HEK293T (cell line): ENCODE measurements at places on chromosomes 4 and X.

DNA sequence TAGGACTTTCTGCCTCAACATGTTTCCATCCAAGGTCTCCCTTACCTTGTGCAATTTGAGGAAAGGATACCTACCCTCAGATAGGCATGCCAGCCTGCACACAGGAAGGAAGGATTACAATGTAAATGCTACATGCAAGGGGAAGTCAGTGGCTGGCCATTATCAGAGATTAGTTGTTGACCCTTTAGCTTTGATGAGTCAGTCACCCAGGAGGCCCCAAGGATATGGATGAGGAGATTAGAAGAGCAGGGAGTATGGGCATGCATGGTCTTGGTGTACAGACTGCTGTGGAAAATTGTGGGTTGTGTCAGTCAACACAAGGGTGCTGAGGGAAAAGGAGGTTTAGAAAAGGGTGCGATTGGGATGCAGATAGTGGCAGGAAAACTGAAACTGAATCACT, 92.0 kb downstream of the GUCY2F start:
- no peak for DNase-seq

- DNase-seq: no peak
Observed at GRCh38 chrX:130714135-130714534, 188.9 kb downstream of the ENOX2 start.

DNA sequence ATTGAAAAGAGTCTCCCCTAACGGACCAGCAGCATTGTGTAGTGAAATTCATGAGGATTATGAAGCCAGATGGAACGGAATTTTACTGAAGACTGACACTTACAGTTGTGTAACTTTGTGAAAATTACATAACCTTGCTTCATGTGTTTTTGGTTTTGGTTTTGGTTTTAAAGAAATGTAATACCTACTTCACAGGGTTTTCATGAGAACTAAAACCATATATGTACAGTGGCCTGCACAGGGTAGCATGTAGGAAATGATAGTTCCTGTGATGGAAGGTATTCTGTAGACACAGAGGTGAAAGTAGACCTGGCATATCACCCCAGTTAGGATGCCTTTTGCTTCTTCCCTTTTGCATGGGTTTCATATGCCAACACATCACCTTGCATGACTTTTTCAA, 247.0 kb downstream of the BANK1 start:
- DNase-seq: no peak

GRCh38 chr4:138889216-138889615, 126.4 kb upstream of the NOCT start:
- no peak for DNase-seq

GRCh38 chr4:33025236-33025635, 2305.1 kb downstream of the PCDH7 start:
- DNase-seq: no peak

DNA sequence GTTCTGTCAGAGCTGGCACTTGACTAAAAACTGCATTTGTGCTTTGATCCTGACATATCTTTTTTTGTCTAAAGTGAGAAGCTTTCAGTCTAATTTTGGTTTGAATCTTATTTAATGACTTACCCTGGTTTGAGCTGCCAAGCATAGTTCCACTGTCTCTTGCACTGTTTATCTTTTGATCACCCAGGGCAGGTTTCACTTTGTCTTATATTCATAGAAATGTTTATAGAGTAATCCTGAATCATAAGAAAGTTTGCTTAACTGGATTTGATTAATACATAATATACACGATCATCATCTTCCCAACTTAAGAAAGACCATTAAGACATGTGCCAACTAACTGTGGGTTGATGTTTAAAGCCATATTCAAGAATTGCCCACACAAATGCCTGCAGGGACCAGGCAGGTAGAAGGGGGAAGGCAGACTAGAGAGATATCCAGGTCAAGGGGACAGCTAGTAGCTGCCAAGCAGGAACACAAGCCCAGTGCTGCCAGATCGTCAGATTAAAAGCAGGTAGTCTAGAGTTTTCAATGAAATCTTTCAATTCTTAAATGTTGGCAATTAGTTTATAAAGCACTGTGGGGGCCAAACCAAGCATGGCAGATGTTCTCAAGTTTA, 1.9 kb downstream of the GK start:
- DNase-seq: no peak

DNA sequence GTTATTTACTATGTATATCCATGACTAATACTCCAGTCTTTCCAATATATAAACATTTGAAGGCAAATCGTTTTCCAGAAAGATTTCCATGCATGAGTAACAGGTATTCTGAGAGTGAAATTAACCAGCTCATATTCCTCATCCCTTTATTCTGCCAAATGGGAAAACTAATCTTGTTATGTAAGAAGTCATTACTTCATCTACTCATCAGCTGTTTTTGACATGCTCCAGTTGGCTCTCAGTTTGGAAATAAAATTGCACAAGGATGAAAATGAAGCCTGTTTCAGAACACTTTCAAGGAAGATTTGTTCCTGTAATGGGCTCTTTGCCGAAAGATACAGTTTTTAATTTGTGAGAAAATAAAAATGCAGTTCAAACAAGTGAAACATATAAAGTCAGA, 121.9 kb downstream of the KCTD8 start:
- DNase-seq: no peak

DNA sequence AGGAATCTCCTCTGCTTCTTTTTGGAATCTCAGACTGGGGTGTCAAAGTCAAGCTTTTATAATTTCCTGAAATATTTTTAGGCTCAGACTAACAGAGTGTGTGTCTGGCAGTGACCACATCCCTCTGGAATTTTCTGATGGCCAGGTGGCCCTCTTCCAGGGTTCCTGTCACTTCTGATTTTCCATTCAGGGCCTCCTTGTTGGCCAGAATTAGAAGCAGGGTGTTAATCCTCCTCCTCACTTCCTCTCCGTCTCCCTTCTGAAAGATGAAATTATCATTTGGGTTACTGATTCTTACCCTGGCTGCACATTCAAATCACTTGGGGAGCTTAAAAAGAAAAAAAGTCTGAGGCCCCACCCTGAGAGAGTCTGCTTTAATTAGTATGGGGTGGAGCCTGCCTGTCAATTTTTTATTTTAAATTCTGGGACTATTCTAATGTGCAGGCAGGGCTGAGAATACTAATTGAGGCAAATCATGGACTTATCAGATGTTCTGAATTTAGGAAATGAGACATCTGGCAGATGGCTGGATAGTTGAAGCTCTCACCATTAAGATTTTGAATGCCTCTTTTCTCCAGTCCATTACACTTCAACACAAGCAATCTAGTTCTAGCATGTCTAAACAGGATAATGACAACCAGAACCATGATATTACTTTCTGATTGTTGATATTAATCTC, 43.2 kb downstream of the HAND2 start:
- DNase-seq: no peak

- DNase-seq: no peak
Observed at GRCh38 chrX:37976153-37976552, 30.2 kb upstream of the SYTL5 start.

DNA sequence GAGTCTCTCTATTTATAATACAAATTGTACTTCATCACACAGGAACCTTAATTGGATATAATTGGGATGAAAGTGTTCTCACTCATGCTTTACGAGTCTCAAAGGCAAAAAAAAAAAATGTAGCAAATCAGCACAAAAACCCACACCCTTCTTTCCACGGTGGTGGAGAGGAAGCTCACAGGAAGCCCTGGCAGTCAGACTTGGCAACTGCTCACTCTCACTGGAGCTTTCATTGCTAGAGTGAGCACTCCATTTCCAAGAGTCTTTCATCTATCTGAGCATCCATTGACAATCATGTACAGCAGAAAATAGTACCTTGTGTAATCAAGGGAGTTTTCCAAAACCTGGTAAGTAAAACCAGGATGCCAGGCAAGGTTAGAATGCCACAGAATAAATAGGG, 2159.4 kb upstream of the AGA start:
- no peak for DNase-seq

- no peak for DNase-seq
Observed at GRCh38 chr4:178339769-178340168, 897.5 kb upstream of the AGA start.

DNA sequence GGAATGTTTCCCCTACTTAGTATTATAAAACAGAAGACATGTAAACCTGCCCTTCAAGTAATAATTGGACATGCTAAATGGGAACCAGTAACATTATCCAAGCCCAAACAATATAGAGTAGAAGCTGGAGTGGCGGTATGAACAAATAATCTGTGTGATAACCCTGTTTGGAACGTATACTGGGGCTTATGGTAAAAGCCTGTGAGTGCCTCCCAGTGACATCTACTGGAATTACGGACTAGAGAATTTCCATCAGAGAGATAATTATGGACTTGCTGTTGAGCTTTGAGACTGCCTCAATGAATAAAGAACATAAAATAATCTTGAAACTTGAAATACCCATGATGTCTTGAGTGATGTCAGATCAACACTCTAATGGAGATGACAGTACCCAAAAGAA, 406.3 kb upstream of the GRIA3 start:
- DNase-seq: no peak

DNA sequence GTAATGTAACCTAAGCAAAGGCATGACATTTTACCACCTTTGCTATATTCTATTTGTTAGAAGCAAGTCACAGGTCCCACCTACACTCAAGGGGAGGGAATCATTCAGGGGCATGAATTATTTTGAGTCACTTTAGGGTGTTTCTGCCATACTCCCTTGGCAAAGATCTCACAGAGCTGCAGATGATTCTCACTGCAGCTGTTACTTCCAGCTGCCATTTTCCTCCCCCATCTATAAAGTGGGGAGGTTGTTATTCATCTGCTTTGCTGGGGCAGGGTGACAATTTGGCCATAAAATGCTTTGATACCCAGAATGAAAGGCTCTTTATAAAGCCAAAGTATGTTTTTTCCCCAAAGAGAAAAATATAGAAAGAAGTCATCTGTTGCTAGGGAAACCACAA, 136.5 kb upstream of the SMIM31 start:
- no peak for DNase-seq

DNA sequence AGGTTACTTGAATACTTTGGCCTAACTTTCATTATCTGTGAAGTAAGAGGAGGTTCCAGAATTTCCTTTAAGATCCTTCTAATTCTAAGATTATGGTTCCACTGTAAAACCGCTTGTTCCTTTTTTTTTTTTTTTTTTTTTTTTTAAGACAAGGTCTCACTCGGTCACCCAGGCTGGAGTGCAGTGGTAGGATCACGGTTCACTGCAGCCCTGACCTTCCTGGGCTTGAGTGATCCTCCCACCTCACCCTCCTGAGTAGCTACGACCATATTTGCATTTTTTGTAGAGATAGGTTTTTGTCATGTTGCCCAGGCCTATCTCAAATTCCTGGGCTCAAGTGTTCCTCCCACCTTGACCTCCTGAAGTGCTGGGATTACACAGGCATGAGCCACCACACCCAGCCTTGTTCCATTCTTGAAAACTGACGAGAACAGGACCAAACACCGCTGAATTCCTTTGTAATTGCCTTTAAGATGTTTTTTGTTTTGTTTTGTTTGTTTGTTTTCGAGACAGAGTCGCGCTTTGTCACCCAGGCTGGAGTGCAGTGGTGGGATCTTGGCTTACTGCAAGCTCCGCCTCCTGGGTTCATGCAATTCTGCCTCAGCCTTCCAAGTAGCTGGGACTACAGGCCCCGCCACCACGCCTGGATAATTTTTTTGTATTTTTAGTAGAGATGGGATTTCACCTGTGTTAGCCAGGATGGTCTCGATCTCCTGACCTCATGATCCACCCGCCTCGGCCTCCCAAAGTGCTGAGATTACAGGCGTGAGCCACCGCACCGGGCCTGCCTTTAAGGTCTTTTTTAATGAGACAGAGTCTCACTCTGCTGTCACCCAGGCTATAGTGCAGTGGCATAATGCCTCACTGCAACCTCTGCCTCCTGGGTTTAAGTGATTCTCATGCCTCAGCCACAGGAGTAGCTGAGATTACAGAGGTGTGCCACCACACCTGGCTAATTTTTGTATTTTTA, 6.8 kb downstream of the PDS5A start:
- DNase-seq: no peak

DNA sequence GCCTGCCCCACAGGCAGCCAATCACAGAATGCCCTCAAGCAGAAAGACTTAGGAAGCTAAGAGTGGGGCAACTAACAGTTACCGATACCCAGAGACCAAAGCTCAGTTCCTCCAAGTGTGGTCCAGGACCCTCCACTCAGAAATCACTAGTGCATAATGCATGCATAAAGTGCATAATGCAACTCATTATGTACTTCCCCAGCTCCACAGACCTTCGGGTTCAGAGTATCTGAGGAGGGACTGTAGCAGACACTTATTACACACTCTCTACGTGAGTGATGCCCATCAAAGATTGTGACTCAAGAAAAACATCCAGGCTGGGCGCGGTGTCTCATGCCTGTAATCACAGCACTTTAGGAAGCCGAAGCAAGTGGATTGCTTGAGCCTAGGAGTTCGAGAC, 328.0 kb downstream of the BCOR start:
- DNase-seq: no peak

DNA sequence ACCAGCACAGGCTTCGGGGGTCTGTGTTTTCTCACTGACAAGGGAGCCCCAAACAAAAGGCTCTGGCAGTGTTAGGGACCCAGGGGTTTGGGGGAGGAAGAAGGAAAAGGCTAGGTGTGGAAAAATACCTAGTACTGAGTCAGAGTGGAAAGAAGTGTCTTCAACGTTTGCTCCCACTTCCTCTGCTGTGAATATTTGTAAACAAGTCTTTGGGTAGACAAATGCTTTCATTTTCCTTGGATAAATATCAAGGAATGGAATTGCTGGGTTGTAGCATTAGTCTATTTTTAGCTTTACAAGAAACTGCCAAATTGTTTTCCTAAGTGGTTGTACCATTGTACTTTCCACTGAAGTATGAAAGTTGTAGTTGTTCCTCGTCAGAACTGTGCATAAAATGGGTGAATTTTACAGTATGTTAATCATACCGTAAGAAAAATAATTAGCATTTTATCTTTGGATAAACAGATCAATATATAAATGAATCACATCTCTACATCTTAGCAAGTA, 17.4 kb downstream of the COL4A5 start:
- DNase-seq: no peak

GRCh38 chrX:77640702-77641101, 145.3 kb downstream of the ATRX start:
- DNase-seq: no peak

GRCh38 chrX:133786382-133786781, 199.0 kb downstream of the GPC3 start:
- DNase-seq: no peak

GRCh38 chrX:136812286-136812685, 31.6 kb upstream of the ARHGEF6 start:
- DNase-seq: no peak

DNA sequence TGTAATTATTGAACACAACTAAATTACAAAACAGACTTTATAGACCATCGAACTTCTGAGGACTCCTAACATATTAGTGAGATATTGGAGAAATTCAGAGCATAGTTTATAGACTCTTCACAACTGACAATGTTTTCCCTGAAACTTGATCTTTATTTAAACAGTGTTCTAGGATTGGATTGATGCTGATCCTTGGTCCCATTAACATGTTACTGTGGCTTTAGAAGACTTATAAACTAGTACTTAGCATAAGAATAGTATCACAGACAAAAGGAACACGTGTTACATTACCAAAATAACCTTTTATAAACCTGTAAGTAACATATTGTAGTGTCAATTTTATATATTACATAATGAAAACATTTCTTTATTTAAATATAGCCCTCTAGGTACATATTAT, 689.6 kb downstream of the CCSER1 start:
- no peak for DNase-seq
